ENCODE measurements at places on chromosomes 2 and 18.

- no peak for DNase-seq
Measured at GRCh38 chr2:102140377-102140776, 2.2 kb upstream of the IL1R1 start.

DNA sequence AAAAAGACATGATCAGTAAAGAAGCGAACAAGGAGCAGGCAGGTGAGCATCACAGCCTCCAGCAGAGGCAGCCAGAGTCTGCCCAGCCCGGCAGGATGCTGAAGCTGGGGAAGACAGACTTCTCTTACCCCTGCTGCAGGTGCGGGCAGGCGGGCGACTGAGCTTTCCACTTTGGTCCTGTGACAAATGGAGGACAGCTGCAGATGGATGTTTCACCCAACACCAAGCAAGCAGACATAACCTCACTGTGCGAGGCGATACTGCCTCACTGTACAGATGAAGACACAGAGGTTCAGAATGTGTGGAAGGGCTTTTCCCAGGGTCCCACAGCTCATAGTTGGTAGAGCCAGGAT lies 251.0 kb downstream of the AFF3 start:
- DNase-seq, result no peak

DNA sequence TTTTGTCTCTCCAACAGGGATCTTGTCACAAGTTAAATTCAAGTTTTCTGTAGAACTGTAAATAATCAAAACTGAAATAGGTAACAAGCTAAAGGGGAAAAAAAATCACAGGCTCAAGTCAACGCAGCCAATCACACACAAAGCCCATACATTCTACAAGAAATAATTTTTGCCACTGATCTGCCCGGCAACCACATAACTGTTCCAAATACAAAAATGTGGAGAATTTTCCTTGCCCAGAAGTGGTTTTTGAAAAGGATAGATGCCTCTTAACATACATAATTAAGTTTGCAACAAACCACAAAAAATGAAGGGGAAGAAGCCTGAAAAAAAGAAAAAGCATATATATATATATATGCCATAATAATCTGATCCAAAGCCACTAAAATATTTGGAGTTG lies 60.3 kb downstream of the FARSB start:
- no peak for DNase-seq

DNA sequence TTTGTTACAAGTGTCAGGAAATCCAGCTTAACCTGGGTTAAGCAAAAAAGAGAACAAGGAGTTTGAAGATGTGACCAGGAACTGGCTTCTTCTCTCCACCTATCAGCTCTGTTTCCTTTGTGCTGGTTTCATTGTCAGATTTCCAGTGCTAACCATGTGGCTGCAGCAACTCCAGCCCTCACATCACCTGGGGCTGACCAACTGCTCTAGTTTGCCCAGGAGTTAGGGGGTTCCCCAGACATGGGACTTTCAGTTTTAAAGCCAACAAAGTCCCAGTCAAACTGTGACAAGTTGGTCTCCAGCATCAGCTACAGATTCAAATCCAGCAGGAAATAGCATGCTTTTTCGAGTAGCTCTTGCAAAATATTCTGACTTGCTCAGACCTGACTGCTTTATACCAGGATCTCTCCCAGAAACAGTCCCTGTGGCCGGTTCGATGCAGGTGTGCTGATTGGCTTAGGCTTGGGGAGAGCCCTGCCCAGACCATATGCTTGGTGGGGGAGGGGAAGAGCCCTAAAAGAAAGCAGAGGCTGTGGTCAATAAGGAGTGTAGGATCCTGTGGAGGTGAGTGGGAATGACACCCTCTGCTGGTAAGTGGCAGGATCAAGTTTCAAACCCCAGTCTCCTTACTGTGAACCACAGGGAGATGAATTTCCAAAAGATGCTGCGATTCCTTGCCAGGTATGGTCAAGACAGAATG lies 49.5 kb downstream of the KCNE4 start:
- DNase-seq, result peak; percentile 13
